DMS79 (cell line): ENCODE measurements at places on chromosomes 2 and 18.
A peak's percentile ranks its signal among the peaks of the same experiment; 100 is the strongest.

- DNase-seq = no peak
Observed at GRCh38 chr2:200360364-200360763, 53.9 kb downstream of the SPATS2L start.

- DNase-seq = no peak
Observed at GRCh38 chr2:235394278-235394828, 99.5 kb upstream of the AGAP1 start.

- DNase-seq = no peak
Observed at GRCh38 chr18:79798346-79798998, 734 bp downstream of the KCNG2 start.

DNA sequence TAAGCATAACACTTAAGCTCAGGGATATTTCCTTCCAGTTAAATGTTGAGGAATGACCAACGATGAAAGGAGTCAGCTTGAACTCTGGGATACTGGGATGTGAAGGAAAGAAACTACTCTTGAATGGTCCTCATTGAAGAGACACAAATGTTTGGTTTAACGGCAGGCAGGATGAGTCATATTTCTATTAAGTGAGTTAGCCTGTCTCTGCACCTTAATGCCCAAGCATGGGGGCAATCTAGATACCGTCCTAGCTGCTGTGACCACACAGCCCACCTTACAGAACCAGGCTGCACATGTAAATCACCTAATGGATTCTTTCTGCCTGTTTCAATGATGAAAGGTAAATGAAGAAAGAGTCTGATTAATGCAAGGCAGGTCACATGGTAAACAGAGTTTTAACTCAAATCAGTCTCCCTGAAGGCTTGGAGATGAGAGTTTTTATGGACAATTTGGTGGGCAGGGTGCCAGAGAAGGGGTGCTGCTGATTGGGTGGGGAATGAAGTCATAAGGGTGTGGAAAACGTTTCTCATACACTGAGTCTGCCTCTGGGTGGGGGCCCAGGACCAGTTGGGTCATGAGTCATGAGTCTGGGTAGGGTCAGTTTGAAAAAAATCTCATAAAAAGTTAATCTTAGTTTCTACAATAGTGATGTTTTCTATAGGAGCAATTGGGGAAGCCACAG lies 144.6 kb upstream of the MMADHC start:
- DNase-seq = no peak

- no peak for DNase-seq
Observed at GRCh38 chr2:232876161-232876977, 6.3 kb downstream of the SNORC start.

DNA sequence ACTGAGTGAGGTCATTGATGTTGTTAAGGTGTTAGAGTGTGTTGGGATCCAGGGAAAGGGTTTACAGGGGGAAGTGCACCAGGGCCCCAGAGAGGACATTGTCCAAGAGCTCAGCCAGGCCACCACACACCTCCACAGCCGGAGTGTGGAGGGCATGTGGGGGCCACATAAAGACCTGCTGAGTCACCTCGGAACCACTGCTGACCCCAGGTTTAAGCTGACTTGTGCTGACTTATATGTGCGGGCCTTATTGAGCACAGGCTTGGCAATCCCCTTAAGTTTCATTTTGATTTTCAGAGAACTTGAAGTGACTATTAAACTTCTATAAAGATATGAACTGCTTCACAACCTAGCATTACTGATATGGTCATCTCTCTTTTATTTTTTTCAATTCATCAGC lies 166.2 kb upstream of the MAP3K20 start:
- DNase-seq = no peak

GRCh38 chr2:141805302-141805701 lies 325.5 kb downstream of the LRP1B start:
- DNase-seq = no peak

DNA sequence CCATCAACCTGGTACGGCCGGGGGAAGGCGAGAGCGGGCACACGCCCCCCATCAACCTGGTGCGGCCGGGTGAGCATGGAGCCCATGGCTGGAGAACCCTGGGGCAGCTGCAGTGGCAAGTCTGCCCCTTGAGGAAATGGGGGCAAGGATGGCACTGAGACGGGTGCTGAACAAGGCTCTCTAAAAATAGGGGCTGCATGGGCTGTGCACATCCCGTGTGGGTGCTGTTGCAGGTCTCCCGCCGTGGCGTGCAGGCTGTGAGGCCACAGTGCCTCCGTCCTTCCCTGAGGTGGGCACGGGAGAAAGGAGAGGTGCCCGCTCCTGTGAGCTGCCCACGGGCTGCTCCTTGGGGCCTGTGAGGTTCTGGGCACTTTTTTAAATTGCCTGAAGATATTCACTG lies 99.2 kb downstream of the NFATC1 start:
- no peak for DNase-seq

DNA sequence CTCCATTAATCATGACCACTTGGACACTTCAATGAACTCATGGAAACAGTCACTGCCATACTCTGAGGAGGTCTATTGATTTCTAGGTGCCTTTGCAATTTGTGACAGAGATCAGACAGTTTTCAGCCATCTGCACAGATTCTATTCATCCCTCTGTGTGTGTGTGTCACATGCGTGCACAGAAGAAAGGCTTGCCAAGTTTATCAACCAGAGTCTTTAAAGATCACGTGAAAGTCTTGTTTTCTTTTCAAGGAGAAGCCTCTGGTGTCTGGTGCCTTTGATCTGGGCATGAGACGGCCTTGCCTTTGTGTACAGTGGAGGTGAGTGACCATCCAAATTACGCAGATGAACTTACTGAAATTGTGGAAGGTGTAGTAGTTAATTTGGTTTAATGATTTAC lies 164.2 kb downstream of the VAPA start:
- no peak for DNase-seq

DNA sequence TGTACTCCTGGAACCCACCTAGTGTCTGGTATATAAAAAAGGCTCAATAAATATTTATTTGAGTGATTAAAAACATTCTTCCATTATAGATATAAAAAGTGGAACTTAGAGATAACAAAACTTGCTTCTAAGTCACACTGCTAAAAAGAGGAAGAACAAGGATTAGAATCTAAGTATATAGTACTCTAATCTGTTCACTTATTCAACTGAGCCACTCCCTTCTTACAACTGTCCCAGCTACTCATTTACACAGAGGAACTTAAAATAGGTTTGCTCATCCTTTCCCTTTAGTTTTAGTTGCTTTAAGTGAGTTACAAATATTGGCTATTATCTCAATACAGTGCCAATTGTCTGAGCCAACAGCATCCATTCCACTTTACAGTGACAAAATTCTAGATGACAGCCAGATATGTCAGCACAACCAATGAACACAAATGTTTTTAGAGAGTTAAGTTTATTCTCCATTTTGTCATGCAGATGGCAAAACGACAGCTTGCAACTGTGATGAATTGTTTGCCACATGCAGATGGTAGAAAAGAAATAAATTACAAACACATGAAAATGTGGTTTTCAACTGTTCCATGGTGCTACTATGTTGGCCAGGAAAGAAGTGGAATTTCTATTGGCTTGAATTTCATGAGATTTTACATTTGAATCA lies 280.7 kb upstream of the ZC3H15 start:
- DNase-seq = no peak

- DNase-seq = no peak
Observed at GRCh38 chr18:49520661-49521145, 33.7 kb upstream of the C18orf32 start.

GRCh38 chr2:121254748-121255147 lies 30.3 kb downstream of the TFCP2L1 start:
- DNase-seq = peak; percentile 99

- no peak for DNase-seq
Observed at GRCh38 chr18:69936191-69936558, 11.5 kb downstream of the CD226 start.

DNA sequence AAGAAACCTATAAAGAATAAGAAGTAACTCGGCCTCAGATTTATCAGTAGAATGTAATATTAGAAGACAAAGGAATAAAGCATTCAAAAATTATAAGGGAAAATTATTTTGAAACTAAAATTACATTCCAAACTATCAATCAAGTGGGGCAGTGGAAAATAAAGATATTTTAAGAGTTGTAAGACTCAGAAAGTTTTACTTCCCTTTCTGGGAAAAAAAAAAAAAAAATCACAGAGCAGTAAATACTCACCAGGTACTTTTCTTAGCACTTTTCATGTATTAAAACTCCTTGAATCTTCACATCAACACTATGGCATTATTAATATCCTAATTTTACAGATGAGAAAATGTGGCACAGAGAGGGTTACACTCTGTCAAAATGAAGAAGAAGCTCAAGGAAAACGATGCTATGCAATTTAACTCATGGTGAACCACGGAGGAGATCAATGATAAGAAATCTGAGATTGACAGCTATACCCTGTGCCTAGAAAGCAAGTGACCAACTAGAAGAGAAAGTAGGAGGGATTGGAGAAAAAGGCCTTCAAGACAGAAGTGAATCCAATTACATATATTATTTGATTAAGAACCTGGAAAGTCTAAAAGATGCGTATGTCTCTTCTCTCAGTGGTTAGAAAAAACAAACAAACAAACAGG lies 238.9 kb upstream of the ID2 start:
- DNase-seq = no peak

DNA sequence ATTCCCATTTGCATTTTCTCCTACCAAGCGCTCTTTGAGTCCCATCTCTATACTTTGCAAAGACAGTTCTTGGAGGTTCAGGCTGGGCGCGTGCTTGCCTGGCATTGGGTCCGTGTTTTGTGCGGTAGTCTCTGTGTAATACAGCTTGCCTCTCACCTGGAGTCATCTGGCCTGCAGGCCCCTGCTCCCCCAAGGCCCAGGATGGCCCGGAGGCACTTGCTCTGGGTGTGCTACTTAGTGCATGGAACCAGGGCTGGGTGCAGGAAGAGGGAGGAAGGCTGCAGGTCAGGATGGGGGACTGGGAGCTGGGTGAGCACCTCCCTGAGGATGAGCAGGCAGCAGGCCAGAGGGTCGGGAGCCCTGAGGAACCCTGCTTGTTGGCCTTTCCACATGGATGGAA lies 220.9 kb downstream of the LDLRAD4 start:
- no peak for DNase-seq

DNA sequence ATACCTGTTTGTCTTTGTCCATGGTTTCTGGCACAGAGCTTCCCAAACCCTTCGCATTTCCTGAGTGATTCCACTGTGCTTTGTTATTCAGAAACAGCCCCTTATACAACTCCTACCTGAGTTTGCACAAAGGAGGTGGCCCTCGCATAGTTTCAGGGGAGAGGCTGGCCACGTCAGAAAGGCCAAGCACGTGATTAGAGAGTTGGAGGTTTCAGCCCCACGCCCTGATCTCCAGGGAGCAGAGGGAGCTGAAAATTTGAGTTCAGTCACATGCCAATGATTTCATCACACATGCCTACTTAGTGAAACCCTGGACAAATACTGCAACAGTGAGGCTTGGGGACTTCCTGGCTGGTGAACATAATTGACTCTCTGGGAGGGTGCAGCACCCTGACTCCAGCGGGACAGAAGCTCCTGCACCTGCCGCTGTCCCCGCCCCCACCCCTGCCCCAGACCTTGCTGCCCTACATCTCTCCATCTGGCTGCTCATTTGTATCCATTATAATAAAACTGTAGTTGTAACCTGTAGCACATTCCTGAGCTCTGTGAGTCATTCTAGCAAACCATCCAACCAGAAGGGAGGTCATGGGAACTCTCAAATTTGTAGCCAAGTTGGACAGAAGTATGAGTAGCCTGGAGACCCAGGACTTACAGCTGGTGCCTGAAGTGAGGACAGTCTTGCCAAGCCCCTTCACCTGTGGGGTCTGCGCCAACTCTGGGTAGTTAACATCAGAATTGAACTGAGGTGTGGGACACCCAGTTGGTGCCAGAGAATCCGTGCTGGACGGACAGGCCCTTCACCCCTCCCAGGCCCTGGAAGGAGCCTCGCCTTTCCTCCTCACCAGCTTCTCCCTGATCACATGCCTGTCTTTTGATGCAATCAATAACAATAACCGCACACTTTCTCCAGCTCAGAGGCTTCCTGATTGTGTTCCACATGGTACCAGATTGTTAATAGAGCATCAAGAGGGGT lies 224.3 kb downstream of the ANAPC1 start:
- DNase-seq = no peak

DNA sequence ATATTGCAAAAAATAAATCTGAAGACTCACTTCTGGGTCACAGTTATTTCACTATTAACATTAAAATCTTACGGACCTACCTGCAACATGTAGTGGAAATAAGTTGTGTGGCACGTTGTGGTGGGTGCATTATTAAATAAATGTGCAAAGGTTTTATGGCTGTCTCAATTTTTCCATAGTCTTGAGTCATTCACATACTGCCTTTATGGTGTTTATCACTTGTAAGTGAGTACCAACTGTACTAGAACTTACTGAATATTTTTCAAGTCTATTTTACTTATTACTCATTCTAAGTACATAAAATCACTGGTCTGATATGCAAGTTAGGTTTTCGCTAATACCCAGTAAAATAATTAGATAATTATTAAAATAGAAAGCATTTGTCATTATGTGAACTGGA lies 47.6 kb upstream of the SLC30A6 start:
- no peak for DNase-seq

DNA sequence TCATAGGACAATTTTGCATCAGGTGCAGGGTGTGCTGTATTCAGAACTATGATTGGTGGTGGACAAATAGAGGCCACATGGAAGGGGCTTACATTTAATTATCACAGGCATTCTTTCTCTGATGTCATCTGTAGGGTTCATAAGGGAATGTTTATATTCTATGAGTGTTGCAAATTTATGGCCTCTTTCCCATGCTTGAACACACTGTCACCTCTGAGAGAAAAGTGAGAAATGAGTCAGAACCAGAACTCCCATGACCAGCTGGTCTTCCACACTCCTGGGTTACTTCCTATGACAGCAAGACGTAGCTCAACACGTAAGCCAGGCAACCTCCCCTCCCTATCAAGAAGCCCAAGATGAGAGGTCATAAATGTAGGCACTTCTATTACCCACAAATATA lies 310.8 kb downstream of the PIEZO2 start:
- DNase-seq = no peak

DNA sequence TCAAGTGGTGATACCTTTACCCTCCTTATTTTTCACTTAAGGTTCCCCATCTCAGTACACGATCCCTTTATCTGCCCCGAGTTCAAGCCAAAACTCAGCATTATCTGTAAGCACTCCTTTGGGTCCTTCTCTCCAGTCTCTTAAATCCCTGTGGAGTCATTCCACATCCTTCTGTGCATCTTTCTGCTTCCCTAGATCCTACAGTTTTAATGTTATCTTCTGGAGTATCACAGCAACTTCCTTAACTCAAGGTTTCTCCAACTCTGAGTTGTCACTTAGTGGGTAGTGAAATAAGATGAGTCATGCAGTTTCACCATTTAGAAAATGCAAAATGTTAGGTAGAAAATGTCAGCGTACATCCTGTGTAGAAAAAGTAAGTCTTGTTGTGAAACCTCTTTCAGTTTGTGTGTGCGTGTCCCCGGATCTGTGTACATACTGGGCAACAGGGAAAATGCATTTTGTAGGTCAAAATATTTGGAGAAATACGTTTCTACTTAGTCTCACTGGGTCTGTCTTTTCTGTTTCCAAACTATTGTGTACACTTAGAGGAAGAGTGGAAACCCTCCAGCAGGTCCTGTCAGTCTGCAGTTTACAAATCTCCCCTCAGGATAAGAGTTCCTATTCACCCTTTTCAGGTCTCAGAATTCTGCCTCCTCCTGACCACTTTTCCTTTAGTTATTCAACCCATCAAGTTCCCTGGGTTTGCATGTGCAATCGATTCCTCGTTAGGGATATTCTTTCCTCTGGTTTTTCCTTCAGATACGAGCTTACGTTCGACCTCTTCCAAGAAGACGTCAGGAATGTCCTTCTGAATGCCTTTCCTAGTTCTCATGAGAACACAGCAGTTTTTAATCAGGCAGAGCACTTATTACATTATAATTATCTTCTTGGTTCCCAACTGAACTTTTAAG lies 154.8 kb downstream of the TGIF1 start:
- no peak for DNase-seq
